ENCODE measurements at places on chromosomes 11 and 22.

DNA sequence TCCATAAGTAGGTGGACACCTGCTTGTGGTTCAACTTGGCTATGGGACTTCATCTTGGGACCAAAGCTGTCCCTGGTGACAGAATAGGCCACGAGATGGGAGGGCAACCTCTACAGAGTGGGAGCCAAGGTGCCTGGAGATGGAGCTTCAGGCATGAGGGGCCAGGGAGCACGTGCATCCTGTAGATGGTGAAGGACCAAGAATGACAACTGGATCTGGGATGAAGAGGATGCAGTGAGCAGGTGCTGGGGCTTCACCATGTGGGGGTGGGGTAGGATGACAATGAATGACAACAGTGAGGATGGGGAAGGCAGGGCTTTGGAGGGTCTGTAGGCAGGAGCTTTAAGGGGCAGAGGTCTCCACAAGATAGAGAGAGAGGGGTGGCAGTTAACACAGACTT is 372.0 kb upstream of the B3GAT1 start:
- DNase-seq = no peak

GRCh38 chr11:117621226-117621625 is 175.8 kb downstream of the DSCAML1 start:
- DNase-seq = no peak

DNA sequence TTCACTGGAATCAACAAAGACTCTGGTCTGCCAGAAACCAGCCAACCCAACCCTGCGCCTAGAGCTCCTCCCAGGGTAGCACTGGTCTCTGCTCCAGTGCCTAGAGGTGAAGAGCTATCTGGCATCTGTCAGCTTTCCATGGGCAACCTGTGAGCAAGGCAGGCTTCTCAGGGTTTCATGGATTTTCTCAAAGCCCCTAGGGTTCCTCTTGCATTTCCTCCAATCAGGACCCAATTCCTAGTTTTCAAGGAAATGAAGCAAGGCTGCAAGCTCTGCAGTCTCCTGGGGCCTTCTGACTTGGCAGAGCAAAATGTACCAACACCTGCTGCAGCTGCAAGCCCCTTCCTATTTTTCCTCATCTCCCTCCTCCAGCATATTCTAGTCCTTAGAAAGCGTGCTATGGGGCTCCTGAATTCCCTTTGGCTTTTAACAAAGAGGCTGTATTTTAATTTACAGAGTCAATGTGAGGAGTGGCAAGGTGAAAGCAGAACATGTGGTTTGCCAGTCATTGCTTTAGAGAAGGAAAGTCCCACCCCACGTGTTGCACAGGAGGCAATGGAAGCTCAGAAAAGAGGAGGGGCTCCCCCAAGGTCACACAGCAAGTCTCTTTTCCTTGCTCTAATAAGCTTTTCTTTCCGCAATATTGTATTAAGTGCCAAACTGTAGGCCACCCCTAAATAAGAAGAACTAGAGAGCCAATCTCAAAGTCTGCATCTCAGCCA is 33.0 kb upstream of the RIC3 start:
- DNase-seq = no peak

GRCh38 chr11:34174412-34175041 is 69.1 kb downstream of the NAT10 start:
- DNase-seq = peak; percentile 85

DNA sequence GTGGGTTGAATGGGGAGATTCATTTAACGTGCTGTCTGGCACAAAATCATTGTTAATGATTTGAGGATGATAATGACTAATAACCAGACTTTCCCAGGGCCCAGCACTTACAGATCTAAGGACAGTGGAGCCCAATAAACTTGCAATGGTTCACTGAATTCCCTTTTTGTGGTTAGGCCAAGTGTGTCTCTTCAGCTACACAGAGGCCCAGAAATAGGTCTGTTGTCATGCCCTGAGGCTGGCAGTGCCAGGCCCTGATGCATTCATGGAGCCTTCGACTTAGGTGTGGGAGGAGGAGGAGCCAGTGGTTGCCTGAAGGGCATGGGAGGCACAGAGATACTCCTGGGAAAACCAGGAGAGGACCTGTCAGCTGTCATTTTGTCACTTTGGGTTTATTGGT is 56.1 kb downstream of the KIAA1671 start:
- DNase-seq = no peak

GRCh38 chr11:27610280-27610679 is 90.0 kb downstream of the BDNF start:
- DNase-seq = no peak

GRCh38 chr11:7614656-7615055 is 58.6 kb downstream of the CYB5R2 start:
- DNase-seq = no peak

DNA sequence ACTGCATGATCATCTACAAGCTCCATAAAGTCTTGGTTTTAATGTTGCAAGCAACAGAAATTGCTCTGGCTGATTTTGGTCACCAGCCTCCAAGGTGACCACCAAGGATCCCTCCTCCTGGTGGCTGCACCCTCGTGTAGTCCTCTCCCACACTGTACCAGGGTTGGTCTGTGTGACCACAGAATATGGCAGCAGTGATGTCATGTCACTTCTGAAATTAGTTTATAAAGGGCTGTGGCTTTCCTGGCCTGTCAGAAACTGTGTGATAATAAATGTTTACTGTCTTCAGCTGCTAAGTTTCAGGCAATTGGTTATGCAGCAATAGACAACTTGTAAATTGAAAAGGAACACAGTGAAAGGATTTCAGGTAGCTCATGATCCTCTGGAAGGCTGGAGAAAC is 5.3 kb upstream of the PRDM11 start:
- DNase-seq = peak; percentile 17

DNA sequence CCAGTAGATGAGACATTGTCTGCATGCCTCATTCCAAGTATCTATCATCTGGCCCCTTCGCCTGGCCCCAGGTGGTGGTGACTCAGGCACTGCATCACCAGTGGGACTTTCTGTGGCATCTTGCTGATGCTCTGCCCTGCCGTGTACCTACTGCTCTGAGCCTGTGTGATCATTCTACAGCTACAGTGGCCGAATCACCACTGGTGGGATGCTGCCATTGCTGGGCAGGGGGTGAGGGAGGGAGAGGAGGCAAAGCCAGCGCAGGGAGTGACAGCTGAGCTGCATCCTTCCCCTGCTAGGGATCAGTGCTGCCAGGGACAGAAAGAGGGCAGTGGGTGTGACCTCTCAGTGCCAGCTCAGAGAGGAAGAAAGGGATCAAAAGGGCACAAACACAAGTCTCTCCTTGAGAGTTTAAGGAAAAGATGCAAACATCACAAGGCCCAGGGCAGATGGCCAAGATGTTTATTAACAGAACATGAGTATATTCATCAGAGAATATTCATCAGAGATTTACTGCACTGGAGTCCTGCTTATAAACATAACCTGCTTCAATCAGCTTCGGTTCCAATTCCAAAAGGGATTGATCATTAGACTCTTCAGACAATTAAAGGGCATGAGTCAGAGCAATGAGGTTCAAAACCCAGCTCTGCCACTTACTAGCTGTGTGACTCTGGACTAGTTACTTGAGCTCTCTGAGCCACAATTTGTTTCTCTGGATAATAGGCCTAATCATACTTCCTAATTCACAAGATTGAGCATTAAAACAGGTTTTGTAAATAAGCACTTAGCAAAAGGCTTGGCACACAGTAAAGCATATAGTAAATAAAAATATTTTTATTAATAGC is 109.8 kb downstream of the NAT10 start:
- DNase-seq = peak; percentile 57

- DNase-seq = peak; percentile 17
Observed at GRCh38 chr22:24090581-24090980, 79.5 kb downstream of the CABIN1 start.

DNA sequence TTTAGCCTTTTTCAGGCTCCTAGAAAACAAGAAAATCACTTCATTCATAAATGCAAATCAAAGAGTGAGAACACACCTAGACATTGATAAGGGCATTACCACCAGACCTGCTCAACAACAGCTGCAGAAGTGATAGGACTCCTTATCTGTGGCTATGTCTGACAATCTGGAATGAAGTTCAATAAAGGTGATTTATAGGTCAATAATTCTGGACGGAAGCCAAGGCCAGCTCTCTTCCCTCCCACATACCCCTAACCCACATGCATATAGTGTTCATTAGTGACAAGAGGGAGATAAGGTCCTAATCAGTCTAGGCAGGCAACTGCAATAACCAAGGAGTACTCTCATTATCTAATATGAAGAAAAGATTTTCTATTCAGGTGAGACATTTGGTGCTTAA is 111.3 kb downstream of the ETS1 start:
- DNase-seq = no peak

GRCh38 chr11:33734441-33735270 is 1.6 kb downstream of the CD59 start:
- no peak for DNase-seq

DNA sequence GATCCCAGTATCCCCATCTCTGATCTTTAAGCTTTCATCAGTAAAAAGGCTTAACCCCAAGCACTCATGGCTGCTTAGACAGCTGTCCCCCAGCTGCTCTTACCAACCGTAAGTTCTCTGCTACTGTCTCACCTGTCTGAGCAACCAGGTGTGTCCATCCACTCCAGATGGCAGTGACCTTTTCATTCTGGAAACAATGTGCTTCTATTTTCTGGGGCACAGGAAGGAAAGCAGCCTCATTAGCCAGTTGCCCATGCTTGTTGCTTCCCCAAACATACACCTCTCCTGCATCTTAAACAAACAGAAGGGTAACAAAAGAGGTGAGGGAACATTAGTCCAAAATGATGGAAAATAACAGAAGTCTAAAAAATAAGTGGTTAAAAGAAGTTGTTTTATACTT is 24.4 kb downstream of the SERGEF start:
- no peak for DNase-seq

GRCh38 chr11:255176-255575 is 18.4 kb downstream of the PSMD13 start:
- DNase-seq = no peak

GRCh38 chr11:32529994-32530588 is 53.5 kb upstream of the EIF3M start:
- no peak for DNase-seq

- no peak for DNase-seq
Observed at GRCh38 chr11:44258839-44259420, 51.0 kb downstream of the ALX4 start.

GRCh38 chr22:29772170-29772641 is 5.0 kb downstream of the UQCR10 start:
- DNase-seq = no peak

DNA sequence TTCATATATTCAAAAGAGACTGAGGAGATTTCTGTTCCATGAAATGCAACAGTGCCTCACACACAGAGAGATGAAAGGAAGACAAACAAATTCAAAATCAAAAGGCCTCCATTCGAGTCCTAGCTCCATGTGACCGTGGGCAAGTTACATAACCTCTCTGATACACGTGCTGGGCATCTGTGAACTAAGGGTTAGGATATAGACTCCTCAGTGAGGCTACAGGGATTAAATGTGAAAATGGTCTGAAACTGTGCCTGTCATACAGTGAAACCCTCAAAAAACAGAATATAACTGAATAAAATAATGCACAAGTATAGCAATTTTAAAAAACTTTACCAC is 111.8 kb upstream of the MTMR2 start:
- DNase-seq = no peak

GRCh38 chr11:60170566-60170965 is 12.3 kb downstream of the MS4A6A start:
- DNase-seq = no peak

- DNase-seq = no peak
Observed at GRCh38 chr11:81203876-81204275, 1529.8 kb downstream of the FAM181B start.

All from activated CD4-positive, CD25-positive, alpha-beta regulatory T cell treated with anti-CD3 and anti-CD28 coated beads, Interleukin-2, amount 50 U/mL, for 72 hours (primary cell).